ENCODE measurements at places on chromosomes 1 and 21.
A peak's percentile ranks its signal among the peaks of the same experiment; 100 is the strongest.

DNA sequence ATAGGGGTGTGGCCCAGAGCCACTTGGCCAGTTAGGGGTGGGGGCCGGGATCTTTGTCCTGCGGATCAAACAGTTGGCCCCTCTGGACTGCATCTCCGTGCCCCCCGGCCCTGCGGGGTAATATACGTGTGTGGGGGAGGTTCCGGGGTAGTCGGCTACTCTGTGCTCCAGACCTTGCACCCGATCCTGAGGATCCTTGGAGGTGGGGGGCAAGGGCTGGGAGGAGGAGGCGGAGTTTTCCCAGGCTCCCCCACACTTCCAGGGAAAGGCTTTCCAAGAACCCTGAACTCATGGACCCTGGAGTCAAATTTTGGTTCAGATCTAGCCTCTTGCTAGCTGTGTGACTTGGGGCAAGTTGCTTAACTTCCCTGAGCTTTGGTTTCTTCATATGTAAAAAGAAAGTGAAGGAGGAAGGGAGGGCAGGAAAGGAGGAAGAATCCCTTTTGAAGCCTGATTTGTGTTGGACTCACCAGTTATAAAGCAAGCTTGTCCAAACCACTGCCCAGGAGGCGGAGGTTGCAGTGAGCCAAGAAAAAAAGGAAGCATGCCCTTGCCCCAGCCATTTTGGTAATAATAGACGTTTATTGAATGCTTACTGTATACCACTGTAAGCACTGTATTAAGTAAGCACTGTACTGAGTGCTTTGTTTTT lies 686 bp downstream of the MIIP start:
- no peak for DNase-seq

DNA sequence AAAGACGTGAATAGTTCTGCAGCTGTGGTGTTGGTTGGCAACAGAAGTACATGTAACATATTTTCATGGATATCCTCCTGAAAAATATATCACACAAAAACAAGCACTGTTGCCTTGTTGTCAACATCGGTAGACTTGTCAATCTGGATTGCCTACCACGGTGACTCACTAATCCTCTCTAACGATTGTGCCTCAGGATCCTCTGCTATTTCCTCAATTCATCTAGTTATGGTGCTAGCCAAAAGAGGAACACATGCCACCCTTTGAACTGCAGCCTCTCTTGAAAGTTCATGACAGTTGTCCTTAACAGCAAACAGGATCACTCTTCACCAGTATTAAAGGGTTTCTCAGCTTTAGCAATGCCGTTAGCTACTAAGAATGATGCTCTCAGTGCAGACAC lies 25.7 kb downstream of the RASAL2 start:
- DNase-seq = peak; percentile 82

DNA sequence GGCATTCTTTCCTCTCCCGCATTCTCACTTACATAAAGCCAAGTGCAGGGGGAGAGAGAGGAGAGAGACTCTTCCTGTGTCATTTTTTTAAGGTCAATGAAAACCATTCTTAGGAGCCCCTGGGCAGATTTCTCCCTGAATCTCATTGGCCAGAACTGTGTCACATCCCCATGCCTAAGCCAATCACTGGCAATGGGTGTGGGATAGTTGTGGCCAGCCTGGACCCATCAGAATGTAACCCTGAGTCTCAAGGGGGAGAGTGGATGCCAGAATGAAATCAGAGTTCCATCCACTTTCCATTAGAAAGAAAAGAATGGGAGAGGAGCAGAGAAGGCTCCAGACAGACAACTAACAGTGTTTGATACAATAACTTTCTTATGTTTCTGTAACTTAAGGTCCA lies 31.2 kb upstream of the COQ8A start:
- no peak for DNase-seq

- DNase-seq = no peak
Observed at GRCh38 chr1:230349020-230349393, 77.1 kb downstream of the PGBD5 start.

DNA sequence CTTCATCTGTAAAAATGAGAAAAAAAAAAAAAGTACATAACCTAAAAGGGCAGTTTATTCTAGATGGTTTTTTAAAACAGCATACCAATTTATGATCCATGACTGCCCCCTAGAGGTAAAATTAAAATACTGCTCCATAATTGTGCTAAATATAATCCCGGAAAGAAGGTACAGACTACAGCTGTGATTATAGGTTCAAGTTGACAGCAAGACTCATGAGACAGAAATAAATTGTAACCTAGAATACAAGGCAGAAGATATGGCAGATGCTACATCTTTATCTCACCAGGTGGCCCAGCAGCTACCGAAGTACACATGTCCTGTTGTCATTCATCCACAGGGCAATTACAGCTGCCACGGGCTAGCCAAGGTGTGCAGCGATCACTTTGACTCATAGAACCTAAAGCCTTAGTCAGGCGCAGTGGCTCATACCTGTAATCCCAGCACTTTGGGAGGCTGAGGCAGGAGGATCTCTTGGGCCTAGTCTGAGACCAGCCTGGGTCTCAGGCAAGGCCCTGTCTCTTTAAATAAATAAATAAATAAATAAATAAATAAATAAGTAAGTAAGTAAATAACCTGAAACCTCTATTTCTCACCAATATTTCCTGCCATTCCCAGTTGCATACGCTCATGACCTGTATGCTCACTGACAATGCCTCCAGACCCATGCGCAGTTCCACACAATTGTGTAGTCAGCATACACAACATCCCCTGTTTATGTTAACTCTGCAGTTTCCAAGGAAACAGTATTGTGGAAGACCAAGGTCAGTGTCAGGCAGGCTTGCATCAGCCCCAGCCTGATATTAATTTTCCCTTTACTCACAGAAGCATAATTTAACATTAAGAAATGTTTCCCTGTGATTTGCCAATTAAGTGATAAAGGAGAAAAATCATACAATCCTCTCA lies 18.3 kb upstream of the PPIE start:
- DNase-seq = peak; percentile 61

DNA sequence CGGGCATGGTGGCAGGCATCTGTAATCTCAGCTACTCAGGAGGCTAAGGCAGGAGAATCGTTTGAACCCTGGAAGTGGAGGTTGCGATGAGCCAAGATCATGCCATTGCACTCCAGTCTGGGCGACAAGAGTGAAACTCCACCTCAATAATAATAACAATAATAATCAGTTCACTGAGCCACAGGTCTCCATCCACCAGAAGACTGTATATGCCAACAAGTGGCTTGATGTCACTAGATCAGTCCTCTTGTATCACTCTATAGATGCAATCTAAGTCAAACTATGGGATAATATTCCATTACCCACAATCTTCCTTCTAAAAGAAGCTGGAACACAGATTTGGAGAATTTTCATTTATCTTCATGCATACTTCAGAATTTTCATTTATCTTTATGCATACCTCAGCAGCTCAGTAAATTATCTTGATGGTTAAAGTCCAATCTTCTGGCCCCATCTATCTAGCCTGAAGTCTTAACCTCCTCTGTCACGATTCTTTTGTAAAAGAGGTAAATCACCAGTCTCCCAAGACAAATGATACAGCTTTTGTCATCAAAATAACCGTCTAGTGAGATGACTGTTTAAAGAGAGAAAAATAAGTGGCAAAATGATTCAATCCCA lies 61.8 kb downstream of the PUM1 start:
- DNase-seq = no peak

GRCh38 chr1:158520955-158521665 lies 33.1 kb downstream of the OR6Y1 start:
- no peak for DNase-seq

GRCh38 chr21:41363370-41364270 lies 1.8 kb downstream of the MX2 start:
- no peak for DNase-seq

DNA sequence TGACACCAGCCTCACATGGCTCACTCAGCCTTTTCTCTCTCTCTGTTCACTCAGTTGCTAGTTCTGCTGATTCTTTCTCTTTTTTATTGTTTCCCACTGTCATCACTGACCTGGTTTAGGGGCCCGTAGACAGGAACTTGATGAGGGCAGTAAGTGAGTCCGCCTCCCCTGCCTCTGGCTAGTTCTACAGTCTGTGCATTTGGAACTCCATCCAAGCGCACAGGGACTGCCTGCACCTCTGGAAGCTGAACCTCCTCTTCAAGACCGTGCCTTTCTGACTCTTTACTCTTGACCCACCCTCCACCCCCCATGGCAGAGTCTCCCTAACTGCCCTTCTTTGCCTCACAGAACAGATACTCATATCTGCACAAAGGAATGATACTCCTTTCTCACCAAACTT lies 4.2 kb downstream of the TENT5C start:
- DNase-seq = no peak

- DNase-seq = no peak
Observed at GRCh38 chr1:204705888-204706837, 20.6 kb upstream of the LRRN2 start.

DNA sequence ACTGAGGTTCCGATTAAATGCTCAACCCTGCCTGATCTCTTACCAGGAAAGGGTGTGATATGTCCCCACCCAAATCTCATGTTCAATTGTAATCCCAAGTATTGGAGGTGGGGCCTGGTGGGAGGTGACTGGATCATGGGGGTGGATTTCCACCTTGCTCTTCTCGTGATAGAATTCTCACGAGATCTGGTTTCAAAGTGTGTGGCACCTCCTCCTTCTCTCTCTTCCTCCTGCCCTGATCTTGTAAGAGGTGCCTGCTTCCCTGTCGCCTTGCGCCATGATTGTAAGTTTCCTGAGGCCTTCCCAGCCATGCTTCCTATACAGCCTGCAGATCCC lies 34.9 kb downstream of the RSPH1 start:
- DNase-seq = no peak

- DNase-seq = no peak
Observed at GRCh38 chr1:12157366-12158231, 9.2 kb upstream of the TNFRSF1B start.

DNA sequence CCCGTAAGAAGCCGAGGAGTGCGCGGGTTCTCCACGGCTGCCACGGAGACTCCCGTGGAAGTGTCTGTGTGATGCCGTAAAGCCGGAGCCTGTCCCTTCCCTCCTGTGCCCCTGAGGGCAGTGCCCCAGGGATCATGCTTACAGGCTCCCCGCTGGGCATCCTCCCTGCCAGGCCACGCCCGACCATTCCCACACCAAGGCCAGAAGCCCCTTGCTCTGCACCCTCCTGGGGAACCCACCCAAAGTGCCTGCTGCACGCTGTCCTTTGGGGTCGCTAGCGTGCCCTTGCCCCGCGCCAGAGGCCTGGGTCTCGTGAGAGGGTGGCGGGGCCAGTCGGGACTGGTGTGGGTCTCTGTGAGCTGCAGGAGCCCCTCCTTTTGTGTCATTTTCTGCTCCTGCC lies 228.5 kb upstream of the C1orf174 start:
- DNase-seq = no peak

- DNase-seq = no peak
Observed at GRCh38 chr1:68811806-68812205, 314.9 kb upstream of the DEPDC1 start.

- DNase-seq = no peak
Observed at GRCh38 chr1:47611992-47612391, 174.1 kb downstream of the FOXD2 start.

DNA sequence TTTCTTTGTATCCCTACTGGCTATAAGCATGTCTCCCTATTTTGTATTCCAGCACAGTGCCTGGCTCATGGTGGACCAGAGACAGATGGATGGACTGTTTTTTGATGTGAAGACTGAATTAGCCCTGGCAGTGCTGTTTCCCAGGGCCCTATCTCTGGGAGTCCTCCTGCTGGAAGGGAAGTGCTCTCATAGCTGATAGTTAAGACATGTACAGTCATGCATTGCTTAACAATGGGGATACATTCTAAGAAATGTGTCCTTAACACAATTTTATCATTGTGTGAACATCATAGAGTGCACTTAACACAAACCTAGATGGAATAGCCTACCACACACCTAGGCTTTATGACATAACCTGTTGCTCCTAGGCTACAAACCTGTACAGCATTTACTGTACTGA lies 21.1 kb downstream of the TLCD4 start:
- no peak for DNase-seq

GRCh38 chr1:58249388-58249736 lies 297.2 kb downstream of the OMA1 start:
- DNase-seq = no peak

- DNase-seq = no peak
Observed at GRCh38 chr1:33905241-33905640, 41.4 kb downstream of the HMGB4 start.

DNA sequence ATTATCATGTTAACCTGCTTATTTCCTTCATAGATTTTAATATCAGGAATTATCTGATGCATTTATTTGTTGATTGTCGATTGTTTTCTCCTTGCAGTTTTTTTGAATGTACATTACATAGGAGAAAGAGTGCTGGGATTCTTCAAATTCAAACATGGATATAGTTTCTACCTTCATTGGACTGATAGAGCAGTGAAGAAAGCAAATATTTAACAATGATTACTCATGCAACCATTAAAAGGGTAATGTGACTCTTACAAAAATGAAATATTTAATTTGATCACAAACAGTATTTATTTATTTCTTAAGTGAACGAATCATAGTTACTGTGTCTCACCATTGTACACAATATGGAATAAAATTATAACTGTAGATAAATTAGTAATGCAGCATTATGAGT lies 350.9 kb downstream of the BRINP3 start:
- DNase-seq = no peak

- peak; percentile 65 for DNase-seq
Observed at GRCh38 chr21:42414928-42415769, 11.4 kb downstream of the UBASH3A start.

DNA sequence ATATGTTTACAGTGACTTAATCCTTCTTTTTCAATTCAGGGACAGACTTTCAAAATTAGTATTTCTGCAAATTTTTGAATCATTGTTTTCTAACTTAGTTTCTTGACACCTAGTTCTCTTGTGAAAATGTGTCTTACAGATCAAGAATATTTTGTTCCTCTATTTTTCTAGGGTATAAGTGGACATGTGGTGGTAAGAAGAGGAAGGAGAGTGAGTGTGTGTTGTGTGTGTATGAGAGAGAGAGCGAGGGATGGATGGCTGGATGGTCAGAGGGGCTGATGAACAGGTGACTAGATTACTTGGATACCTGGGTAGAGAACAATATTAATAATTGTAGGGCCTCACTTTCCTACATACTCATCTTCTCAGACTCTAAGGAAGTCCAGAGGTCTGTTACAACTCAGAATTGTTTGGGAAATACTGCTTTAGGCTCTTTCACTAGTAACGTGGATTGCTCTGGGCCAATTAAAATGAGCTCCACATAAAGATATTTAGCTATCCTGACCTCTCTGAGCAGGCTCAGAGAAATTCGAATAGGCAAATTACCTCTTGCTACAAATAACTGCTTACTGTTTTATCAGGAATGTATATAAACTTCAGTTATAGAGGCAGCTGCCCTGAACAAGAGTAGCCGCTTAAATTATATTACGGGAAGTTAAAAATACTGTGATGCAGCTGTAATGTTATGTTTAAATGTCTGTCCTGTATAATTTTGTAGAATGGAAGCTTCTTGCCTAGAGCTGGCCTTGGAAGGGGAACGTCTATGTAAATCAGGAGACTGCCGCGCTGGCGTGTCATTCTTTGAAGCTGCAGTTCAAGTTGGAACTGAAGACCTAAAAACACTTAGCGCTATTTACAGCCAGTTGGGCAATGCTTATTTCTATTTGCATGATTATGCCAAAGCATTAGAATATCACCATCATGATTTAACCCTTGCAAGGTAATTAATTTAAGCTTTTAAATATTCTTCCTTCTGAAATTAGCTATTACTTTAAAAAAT lies 19.7 kb downstream of the GPSM2 start:
- no peak for DNase-seq

- no peak for DNase-seq
Observed at GRCh38 chr1:1982379-1983232, 21.0 kb downstream of the CFAP74 start.
